ENCODE measurements at places on chromosomes 6 and 20.

GRCh38 chr6:41487860-41488432, 58.2 kb upstream of the FOXP4 start:
- no peak for DNase-seq

- no peak for DNase-seq
Measured at GRCh38 chr6:43082806-43083655, 6.9 kb downstream of the PTK7 start.

DNA sequence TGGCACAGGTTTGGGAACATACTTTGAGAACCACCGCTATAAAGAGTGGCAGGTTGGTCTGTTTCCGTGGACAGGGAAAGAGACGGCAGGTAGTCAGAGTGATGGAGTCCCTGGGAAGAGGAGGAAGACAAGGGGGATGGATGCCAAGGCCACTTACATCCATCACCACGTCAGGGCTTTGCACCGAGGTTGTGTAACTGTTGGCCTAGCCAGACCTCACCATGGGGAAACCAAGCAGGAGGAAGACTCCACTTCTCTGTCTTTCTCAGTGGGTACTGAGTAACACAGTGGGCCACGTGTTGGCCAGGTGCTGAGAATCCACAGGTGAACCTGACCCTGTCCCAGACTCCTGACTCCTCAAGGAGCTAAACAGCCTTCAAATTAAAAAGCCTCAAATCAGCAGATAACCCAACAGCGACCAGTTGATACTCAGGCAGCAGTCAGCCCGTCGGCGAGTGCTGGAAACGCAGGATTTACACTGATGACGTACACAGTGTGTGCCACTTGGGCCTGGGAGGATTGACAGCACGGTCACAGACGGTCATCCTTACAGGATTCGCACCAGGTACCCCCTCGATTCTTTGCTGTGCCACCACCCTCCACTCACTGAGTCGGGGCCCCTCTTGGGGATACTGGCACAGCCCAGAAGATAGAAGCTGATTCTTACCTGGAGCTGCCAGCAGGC, 134.6 kb upstream of the SNX9 start:
- no peak for DNase-seq

DNA sequence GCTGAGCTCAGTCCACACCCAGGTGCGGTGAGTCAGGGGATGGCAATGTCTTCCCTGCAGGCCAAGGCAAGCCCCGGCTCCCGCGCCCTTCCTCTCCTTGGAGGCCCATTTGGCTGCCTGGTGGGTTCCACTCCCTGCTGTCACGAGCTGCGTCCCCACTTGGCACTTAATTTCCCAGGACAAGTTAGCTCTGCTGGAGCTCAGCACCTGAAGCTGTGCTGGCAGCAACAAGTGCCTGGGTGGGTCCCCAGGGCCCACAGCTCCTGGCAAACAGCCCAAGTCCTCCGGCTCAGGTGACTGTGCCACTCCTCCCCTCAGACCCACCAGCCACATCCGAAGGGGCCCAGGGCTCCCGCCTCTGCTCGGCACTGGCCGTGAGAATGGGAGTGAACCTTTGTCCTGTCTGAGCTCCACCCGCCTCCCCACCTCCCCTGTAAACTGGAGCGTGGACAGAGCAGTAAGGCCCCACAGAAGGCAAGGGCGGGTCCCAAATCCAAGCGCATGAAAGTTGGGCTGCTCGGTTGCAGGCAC, 16.9 kb downstream of the LAMA5 start:
- no peak for DNase-seq

DNA sequence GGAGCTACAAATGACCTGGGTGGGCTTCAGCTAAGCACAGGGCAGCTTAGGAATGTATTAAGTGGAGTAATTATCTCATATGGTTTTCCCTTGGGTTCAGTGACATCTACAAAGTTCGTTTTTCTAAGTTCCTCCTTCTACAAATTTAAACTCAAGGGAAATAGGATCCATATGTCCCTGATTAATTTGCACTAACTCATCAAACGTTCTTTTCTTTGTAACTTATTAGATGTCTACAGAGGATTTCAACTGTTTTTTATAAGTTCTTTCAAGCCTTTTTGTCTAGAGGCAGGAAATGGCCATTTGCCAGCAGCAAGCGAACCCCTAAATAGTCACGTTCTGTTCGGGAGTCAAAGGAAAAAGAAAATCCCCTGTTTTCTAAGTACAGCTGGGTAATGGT, 1060.3 kb downstream of the KIF16B start:
- no peak for DNase-seq

- DNase-seq = no peak
Measured at GRCh38 chr6:127247114-127248096, 19.3 kb upstream of the RNF146 start.

GRCh38 chr6:26607434-26608230, 10.9 kb downstream of the ABT1 start:
- peak; percentile 43 for DNase-seq

- DNase-seq = no peak
Measured at GRCh38 chr6:169938262-169938701, 186.9 kb downstream of the ERMARD start.

GRCh38 chr6:144360401-144360800, 75.3 kb downstream of the UTRN start:
- no peak for DNase-seq

GRCh38 chr6:52209770-52210169, 23.6 kb downstream of the IL17A start:
- no peak for DNase-seq

Measured in hematopoietic multipotent progenitor cell treated with erythropoietin and hydrocortisone succinate and interleukin-3 and kit ligand, for 15 days (in vitro differentiated cells).